A549 (cell line): ENCODE measurements at places on chromosomes 5 and 9. TPM values are rescaled to one million over a fixed set of nuclear protein-coding genes. Genes with fewer than 3 reads are reported as not detected.

The ASPN gene
- not detected in 3 replicates for polyA plus RNA-seq

The DPM2 gene
- polyA plus RNA-seq: 45.9 to 50.1 TPM (median 46.3 TPM) in 3 replicates

The PCA3 gene
- polyA plus RNA-seq: not detected in 3 replicates

The ARL14EPL gene
- polyA plus RNA-seq: 0.05 to 0.12 TPM (median 0.12 TPM) in 3 replicates

The MLANA gene
- polyA plus RNA-seq: not detected in 3 replicates

The LHFPL2 gene
- 33.4 to 44.3 TPM (median 41.7 TPM) in 3 replicates for polyA plus RNA-seq

The SRD5A1 gene
- 9.7 to 12.2 TPM (median 11.1 TPM) in 3 replicates for polyA plus RNA-seq

The SPINK13 gene
- 0.13 TPM in 1 of 3 replicates, not detected in the others for polyA plus RNA-seq

The SPATA31C1 gene
- not detected in 3 replicates for polyA plus RNA-seq

The CHSY3 gene
- polyA plus RNA-seq: 0.04 to 0.06 TPM (median 0.04 TPM) in 3 replicates

The RMND5B gene
- polyA plus RNA-seq: 18.1 to 20.2 TPM (median 19.4 TPM) in 3 replicates

The IFNA13 gene
- not detected in 3 replicates for polyA plus RNA-seq

The SPAG8 gene
- 0.45 to 0.71 TPM (median 0.54 TPM) in 3 replicates for polyA plus RNA-seq

The INVS gene
- polyA plus RNA-seq: 11.6 to 12.7 TPM (median 11.9 TPM) in 3 replicates

The PCDHA5 gene
- 0.64 to 0.84 TPM (median 0.78 TPM) in 3 replicates for polyA plus RNA-seq

The STKLD1 gene
- 0.29 to 1.4 TPM (median 1.2 TPM) in 3 replicates for polyA plus RNA-seq

The AHRR gene
- polyA plus RNA-seq: 1.7 to 2.3 TPM (median 1.8 TPM) in 3 replicates

The RAB3C gene
- polyA plus RNA-seq: not detected in 3 replicates

The FTMT gene
- polyA plus RNA-seq: not detected in 3 replicates

The SLC1A3 gene
- not detected in 3 replicates for polyA plus RNA-seq

The AJM1 gene
- polyA plus RNA-seq: 3.0 to 3.6 TPM (median 3.2 TPM) in 3 replicates

The ROR2 gene
- 0.53 to 0.66 TPM (median 0.53 TPM) in 3 replicates for polyA plus RNA-seq

The NRG2 gene
- polyA plus RNA-seq: 0.74 to 1.0 TPM (median 1.00 TPM) in 3 replicates

The CETN3 gene
- polyA plus RNA-seq: 49.8 to 52.9 TPM (median 49.9 TPM) in 3 replicates

The PIP5K1B gene
- polyA plus RNA-seq: not detected in 3 replicates

The GABRP gene
- not detected in 3 replicates for polyA plus RNA-seq

The SCGB3A2 gene
- polyA plus RNA-seq: not detected in 3 replicates

The TUSC1 gene
- 4.3 to 6.5 TPM (median 4.8 TPM) in 3 replicates for polyA plus RNA-seq

The IL3 gene
- not detected in 3 replicates for polyA plus RNA-seq

The SPATA31D4 gene
- polyA plus RNA-seq: not detected in 3 replicates

The ADAMTS2 gene
- 0.03 TPM in 1 of 3 replicates, not detected in the others for polyA plus RNA-seq

The ZFP62 gene
- 11.8 to 13.9 TPM (median 13.9 TPM) in 3 replicates for polyA plus RNA-seq

The CNOT8 gene
- 35.7 to 41.2 TPM (median 40.6 TPM) in 3 replicates for polyA plus RNA-seq

The ZNF300 gene
- 4.5 to 5.7 TPM (median 5.5 TPM) in 3 replicates for polyA plus RNA-seq

The SNCAIP gene
- polyA plus RNA-seq: 0.03 TPM in 1 of 3 replicates, not detected in the others

The TMEFF1 gene
- polyA plus RNA-seq: 0.37 to 0.65 TPM (median 0.61 TPM) in 3 replicates

The IFNB1 gene
- polyA plus RNA-seq: not detected in 3 replicates

The AGXT2 gene
- not detected in 3 replicates for polyA plus RNA-seq

The CFAP90 gene
- 0.17 to 0.28 TPM (median 0.28 TPM) in 3 replicates for polyA plus RNA-seq

The EGR1 gene
- polyA plus RNA-seq: 0.45 to 0.59 TPM (median 0.49 TPM) in 3 replicates

The FCN2 gene
- polyA plus RNA-seq: not detected in 3 replicates

The UBLCP1 gene
- 36.5 to 39.6 TPM (median 38.5 TPM) in 3 replicates for polyA plus RNA-seq

The ANKRA2 gene
- 10.7 to 13.2 TPM (median 12.5 TPM) in 3 replicates for polyA plus RNA-seq

The PCDHGC4 gene
- polyA plus RNA-seq: 0.03 TPM in 1 of 3 replicates, not detected in the others

The PRDM12 gene
- 0.10 to 0.17 TPM (median 0.13 TPM) in 3 replicates for polyA plus RNA-seq

The PCDHB12 gene
- not detected in 3 replicates for polyA plus RNA-seq

The PCDHB11 gene
- 0.05 to 0.08 TPM (median 0.07 TPM) in 3 replicates for polyA plus RNA-seq

The GSN gene
- polyA plus RNA-seq: 24.5 to 36.5 TPM (median 33.7 TPM) in 3 replicates

The SLC23A1 gene
- polyA plus RNA-seq: 4.0 to 5.1 TPM (median 4.3 TPM) in 3 replicates
